ENCODE measurements at places on chromosomes 11 and 22. TPM values are rescaled to one million over a fixed set of nuclear protein-coding genes. Genes with fewer than 3 reads are reported as not detected.

Gene KBTBD3
- total RNA-seq = 1.1 TPM

Gene MYEOV
- total RNA-seq = 2.2 TPM

Gene ELFN2
- 0.29 TPM for total RNA-seq

Gene MRGPRX1
- total RNA-seq = not detected

Gene MUC2
- not detected for total RNA-seq

Gene GPHA2
- total RNA-seq = not detected

Gene MUC6
- not detected for total RNA-seq

Gene SLC17A6
- 0.02 TPM for total RNA-seq

Gene ZNF215
- 10.7 TPM for total RNA-seq

Gene DEFB131B
- total RNA-seq = not detected

Gene HTR3B
- not detected for total RNA-seq

Gene MS4A3
- not detected for total RNA-seq

Gene PPFIBP2
- 3.5 TPM for total RNA-seq

Gene SNX32
- not detected for total RNA-seq

Gene NLRP10
- not detected for total RNA-seq

Gene OR52E8
- total RNA-seq = not detected

Gene PTPN5
- total RNA-seq = not detected

Gene ISX
- total RNA-seq = not detected

Gene FREY1
- total RNA-seq = 0.51 TPM

Gene TMEM45B
- total RNA-seq = not detected

Gene MS4A4E
- total RNA-seq = not detected

Gene C1QTNF4
- total RNA-seq = not detected

Gene SCUBE2
- total RNA-seq = 0.10 TPM

Gene ARFGAP2
- 81.8 TPM for total RNA-seq
